SK-N-DZ (cell line): ENCODE measurements at places on chromosomes 5 and 9.

- DNase-seq = no peak
These were observed 194.4 kb upstream of the SLC27A6 start for GRCh38 chr5:128770907-128771306.

- DNase-seq = no peak
These were observed 93.0 kb upstream of the COL5A1 start for GRCh38 chr9:134548618-134549017.

- DNase-seq = no peak
These were observed 11.3 kb downstream of the PROP1 start for GRCh38 chr5:177984584-177985206.

DNA sequence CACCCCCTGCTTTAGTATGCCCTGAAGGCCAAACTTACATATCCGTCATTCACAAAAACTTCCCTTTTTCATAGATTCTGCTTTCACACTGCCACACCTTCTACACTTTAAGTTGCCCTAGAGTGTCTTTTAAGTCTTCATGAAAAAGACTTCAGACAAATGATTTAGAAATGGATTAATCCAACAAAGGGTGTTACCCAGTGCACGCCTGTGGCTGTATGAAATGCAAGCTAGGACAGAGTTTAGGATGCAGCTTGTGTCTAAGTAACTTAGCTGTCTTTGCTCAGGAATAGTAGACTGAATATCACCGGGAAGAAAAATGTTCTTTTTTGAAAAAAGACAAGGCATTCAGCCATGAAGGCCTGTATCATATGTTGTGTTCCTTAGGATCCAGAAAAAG, 210.0 kb downstream of the MPDZ start:
- no peak for DNase-seq

DNA sequence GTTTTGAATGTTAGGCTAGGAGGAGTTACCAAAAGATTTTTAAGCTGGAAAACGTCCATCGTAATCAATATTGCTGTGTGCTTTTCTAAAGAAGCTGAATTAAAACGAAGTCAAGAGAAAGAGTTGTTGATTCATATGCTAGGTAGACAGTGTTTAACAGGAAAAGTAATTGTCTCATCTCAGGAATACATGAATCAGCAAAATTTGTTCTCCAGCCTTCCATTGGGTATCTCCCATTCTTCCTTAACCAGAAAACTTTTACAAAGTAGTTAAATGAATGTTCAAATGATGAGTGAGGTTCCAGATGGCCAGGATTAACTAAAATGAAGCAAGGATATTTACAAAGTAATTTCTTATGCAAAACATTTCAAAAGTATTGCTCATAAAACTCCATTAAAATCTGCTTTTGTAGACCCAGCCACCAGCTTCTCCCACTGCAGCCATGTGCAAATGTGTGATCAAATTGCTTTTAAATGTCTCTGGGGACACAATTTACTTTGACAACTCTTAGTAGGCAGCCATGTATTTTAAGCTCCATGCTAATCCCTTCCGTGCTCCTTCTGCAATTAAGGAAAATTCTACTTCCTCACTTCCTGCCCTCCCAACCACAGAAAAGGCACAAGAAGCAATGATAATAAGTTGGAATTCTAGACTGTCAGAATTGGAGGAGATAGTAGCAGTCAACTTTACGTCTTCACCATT, 121.2 kb downstream of the HTR4 start:
- no peak for DNase-seq

DNA sequence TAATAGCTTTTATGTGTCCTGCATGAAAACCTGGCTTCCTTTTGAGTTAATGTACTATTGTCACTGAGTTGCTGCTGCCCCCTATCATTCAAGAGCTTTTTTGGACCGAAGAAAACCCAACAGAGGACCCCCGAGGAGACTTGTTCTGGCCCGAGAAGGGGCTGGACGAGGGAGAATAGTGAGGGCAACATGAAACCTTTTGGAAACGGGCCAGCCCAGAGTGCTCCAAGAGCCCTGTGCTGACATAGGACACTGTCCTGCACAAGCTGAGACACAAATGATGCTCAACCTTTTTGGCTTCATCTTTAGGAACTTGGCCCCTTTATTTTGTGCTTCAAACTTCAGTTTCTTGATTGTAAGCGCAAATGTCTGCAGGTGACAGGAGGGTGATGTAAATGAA, 4.0 kb upstream of the GADD45G start:
- no peak for DNase-seq

DNA sequence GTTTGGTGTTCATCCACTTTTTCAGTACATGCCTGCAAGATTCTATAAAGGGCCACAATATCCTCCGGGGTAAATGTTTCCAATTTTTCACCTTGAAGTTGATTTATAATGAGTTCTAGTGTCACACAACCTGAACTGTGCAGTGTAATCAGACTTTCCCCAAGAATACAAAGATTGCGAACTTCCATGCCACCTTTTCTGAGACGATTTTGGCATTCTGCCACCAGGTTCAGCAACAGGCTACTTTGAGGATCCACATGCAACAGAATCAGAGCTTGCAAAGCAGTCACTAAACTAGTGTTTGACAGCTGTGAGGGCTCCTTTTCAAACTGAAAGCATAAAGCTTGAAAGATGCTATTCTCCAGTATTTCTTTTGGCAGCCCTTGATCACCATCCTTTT, 1.6 kb downstream of the FASTKD3 start:
- no peak for DNase-seq

- DNase-seq = no peak
These were observed 9.4 kb downstream of the FYB1 start for GRCh38 chr5:39209924-39210323.

GRCh38 chr5:36949593-36949992, 73.0 kb downstream of the NIPBL start:
- DNase-seq = no peak

GRCh38 chr5:73373814-73374510, 74.6 kb downstream of the FOXD1 start:
- no peak for DNase-seq

DNA sequence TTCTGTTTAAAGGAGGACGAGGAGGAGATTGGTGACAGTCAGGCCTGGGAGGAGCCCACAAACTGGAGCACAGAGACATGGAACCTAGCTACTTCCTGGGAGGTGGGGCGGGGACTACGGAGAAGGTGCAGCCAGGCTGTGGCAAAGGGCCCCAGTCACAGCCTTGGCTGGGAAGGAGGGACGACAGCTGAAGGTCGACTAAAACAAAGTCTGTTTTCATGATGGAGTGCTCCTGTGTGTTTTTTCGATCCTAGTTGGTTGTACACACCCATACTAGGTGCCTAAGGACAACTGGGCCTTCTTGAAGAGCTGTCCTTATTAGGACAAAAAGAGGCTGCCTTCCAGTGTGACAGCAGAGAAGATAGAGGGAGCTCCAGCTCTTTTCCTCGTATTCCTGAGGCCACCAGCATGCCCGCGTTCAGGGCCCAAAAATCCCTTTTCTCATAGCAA, 2.9 kb downstream of the CCDC107 start:
- no peak for DNase-seq

DNA sequence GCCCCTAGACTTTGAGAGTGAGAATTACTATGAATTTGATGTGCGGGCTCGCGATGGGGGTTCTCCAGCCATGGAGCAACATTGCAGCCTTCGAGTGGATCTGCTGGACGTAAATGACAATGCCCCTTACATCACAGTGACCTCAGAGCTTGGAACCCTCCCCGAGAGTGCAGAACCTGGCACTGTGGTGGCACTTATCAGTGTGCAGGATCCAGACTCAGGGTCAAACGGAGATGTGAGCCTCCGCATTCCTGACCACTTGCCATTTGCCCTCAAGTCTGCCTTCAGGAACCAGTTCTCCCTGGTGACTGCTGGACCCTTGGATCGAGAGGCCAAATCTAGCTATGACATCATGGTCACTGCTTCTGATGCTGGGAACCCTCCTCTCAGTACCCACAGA, 1.3 kb downstream of the PCDHGC4 start:
- DNase-seq = no peak

GRCh38 chr5:65100911-65101631, 332.3 kb downstream of the CWC27 start:
- DNase-seq = peak; percentile 49
